ENCODE measurements at places on chromosomes 12 and 14.

- no peak for DNase-seq
Measured at GRCh38 chr14:94612580-94613554, 676 bp downstream of the SERPINA3 start.

GRCh38 chr12:15963271-15963670 is 52.1 kb downstream of the DERA start:
- DNase-seq = no peak

GRCh38 chr12:68977335-68977734 is 44.4 kb upstream of the CPM start:
- DNase-seq = no peak

DNA sequence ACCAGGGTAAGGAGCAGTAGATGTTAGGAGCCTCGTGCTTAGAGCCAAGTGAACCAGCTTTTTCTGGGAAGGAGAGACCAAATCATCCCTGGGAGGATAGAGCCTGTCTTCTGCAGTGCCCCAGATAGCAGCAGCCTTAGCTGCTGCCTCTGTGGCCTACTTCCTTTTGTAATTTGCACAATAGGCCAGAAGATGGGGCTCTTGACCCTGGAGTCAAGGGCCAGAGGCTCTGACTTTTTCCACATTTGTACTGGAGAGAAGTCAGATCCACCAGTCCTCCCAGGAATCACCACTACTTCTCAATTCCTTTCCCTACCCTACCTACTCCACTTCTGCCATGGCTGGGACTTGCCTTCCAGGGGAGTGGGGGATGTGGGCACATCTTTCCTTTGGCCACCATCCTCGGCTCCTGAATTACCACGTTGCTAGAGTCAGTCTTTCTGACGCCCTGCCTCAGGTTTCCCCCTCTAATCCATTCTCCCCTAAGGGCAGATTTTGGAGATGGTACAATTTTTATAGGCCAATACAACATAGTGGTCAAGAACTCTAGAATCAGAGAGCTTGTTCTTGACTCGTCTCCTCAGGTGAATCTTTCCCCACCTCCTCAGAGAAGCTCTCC is 3.3 kb upstream of the SLC4A8 start:
- DNase-seq = peak; percentile 30

DNA sequence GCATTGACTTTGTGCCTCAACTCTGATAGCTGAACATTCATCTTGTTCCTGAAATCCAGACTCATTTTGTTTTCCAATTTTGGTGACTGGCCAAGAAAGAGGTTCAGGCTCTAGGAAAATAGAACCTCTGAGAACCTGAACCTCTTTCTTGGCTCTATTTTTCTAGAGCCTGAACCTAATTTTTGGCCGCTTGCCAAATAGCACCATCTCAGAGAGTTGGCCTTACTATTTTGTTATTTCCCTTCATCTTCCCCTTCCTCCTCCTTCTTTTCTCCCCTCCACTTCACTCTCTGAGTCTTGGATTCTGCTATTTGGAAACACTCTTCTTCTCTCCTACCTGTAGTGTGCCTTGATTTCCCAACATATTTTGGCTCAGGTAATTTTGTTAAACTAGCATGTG is 114.4 kb upstream of the CNTN1 start:
- DNase-seq = no peak

DNA sequence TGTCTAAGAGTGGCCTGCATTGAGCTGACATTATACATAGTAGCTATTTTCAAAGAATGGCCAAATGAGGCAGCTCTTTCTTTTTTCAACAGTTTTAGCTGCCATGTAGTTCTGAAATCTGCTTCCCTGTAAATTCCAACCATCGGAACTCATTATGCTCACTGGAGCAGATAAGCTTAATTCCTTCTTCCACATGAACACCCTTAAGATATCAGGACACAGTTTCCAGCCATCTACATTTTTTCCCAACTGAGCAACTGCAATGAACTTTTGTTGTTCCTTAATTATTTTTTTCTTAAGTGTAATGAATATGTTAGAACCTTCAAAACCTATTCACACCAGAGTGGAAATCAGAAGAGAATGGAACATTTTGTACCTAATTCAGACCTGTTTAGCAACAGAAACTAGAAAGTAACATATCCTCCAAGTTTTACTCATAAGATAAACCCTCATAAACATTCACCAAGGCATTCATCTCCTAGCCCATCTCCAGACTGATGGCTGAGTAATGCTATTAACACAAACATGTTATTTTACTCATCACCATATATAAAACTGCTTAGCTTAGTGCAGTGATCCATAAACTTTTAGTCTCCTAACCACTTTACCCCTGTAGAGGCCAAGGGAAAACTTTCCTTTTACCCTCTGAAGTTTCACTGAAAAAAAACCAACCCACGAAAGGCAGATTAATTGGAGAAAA is 296.1 kb upstream of the SYT1 start:
- DNase-seq = no peak

DNA sequence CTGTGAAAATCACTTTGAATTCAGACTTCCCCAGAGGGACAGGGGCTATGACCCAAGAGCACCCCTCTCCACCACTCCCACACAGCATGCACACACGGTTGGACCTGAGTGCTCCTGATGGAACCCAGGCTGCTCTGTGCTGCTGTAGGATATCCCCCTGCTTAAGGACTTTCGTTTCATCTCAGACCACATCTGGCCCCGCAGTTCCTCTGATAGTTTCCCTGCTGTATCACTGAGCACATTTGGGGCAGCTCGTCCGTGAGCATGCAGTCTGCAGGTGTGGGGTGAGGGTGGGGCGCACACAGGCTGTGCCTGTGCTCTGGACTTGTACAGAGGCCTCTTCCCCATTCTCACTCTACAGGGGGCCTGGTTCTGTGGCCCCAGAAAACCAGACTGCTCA is 345.2 kb upstream of the FKBP4 start:
- no peak for DNase-seq

DNA sequence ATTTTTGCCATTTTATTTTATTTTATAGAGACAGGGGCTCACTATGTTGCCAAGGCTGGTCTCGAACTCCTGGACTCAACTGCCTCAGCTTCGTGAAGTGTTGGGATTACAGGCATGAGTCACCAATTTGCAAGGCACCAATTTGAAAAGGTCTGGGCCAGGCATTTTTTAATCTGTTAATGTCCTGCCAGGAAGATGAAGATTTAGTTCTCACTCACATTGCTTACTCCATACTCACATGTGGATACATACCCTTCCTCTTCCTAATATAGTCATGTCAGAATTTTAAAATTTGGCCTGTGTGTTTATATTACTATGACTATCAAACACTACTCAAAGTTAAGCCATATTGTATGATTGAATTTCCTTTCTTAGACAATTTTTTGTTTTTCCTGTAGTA is 15.3 kb upstream of the EML1 start:
- DNase-seq = no peak

- DNase-seq = no peak
Measured at GRCh38 chr14:69591317-69591716, 16.6 kb upstream of the CCDC177 start.

DNA sequence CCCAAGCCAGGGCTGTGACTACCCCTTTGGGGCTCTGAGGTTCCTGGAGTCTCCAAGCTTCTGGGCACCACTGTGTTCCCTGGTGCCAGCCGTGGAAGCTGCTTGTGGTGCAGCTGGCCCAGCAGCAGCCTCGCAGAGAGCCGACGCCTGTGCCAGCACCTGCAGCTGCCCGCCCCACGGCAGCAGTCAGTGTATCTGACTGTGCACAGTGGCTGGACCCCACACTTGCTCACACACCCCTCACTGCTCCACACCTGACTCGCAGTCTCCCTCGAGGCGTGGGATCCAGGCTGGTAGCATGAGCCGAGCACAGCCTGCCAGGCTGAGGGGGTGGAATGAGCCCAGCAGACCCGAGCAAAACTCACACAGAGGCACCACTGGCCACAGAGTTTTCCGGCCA is 325.2 kb downstream of the PCNX1 start:
- DNase-seq = no peak

DNA sequence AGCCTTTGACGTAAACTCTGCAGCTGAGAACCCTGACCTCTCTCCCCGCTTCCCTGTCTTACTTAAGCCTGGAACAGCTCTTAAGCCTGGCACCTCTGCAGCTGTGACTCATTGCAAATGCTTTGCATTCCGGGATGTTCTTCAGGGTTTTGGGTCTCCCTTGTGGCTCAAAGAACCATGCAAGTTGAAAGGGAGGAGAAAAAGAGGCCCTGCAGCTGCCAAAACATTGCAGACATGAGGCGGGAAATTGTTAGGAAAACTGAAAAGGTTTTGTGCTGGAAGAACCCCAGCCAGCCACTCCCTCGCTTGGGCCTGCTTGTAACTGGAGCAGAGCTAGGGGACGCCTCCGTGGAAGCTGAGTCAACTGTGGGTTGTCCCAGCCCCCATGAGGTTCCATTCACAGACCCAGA is 60.2 kb upstream of the FERMT2 start:
- DNase-seq = no peak

- DNase-seq = no peak
Measured at GRCh38 chr12:51391283-51392123, at the start of gene GALNT6. GALNT6 (minus strand) TSS chr12:51391406; CDS start chr12:51379781, 11,625 bp downstream.

DNA sequence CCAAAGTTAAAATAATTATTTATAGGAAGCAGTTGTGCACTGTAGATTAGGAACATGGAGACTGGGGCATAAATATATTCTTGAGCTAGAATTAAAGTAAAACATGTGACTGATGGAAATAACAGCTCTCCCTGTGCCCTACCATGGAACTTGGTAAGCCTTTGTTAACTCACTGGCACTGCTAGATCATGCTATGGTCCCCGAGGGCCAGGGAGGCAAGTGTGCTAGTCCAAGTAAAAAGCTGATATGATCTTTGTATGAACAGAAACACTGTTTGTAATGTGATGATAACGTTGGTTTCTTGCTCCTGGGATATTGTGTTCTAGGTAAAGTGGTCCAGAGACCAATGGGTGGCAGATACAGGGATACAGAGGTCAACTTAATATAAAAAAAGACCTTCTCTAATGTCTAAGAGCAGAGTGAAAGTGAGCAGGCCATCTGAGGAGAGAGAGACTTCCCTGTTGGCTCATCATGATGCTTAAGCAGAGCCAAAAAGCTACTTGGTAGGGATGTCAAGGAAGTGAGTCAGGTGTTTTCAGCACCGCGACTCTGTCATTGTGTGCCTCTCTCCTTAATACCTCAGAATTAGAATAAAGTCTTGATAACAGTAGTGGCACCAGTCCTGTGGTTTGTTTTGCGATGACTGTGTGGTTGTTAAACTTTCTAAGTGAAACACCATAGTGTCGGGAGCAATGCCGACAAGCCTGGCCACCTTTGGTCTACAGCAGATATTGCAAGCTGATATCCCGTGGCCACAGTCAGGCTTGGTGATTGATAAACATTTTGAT is 27.6 kb downstream of the BICD1 start:
- DNase-seq = no peak

DNA sequence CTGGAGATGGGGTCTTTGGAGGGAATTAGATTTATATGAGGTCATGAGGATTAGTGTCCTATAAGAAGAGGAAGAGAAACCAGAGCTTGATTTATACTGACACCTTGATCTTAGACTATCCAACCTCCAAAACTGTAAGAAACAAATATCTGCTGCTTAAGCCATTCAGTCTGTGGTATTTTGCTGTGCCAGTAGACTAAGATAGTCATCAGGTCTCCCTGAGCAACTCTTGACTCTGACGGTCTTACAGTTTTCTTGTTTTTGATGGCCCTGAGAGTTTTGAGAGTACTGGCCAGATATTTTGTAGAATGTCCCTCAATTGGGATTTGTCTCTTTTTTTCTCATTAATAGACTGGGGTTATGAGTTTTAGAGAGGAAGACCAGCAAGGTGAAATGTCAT is 51.7 kb downstream of the TSHR start:
- DNase-seq = no peak

DNA sequence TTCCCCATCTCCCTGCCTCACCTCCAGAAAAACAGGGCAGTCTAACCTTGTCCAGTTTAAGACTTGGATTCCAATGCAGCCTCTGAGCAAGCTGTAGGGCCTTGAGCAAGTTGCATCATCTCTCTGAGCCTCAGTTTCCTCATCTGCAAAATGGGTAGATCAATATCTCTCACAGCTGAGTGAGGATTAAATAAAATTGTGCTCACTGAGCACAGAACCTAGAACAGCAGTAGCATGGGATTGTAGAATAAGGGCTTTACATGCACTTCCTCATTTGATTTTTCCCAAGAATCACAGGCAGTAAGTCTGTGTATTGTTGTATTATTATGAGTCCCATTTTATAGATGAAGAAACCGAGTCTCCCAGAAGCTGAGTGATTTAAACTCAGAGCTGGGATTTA is 2.0 kb downstream of the DTX1 start:
- DNase-seq = no peak

- DNase-seq = peak; percentile 74
Measured at GRCh38 chr14:70707138-70708038, 65.7 kb downstream of the TTC9 start.

DNA sequence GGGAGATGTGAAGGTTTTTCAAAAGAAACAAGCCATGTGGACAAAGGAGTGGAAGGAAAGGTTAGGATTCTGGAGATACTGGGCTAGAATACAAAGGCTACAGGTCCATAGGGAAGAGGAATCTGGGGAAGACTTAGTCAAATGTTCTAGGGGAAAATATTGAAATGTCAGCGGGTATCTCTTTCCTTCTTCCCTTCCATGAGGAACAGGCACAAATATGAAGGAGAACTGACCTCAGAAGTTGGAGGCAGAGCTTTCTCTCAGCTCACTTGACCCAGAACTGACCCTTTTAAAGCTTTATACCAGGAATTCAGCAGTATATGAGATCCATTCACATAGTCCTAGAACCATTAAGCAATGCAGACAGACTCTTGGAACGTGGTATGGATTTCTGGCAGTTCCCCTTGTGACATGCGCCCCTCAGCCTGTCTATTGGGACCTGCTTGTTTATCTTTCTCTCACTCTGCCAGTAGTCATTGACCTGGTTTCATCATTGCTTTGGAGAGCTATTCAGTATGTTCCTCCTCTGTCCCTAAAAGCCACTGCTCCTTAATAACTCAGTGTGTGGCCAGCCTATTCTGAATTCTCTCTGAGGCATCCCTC is 43.0 kb upstream of the GSG1 start:
- peak; percentile 14 for DNase-seq

DNA sequence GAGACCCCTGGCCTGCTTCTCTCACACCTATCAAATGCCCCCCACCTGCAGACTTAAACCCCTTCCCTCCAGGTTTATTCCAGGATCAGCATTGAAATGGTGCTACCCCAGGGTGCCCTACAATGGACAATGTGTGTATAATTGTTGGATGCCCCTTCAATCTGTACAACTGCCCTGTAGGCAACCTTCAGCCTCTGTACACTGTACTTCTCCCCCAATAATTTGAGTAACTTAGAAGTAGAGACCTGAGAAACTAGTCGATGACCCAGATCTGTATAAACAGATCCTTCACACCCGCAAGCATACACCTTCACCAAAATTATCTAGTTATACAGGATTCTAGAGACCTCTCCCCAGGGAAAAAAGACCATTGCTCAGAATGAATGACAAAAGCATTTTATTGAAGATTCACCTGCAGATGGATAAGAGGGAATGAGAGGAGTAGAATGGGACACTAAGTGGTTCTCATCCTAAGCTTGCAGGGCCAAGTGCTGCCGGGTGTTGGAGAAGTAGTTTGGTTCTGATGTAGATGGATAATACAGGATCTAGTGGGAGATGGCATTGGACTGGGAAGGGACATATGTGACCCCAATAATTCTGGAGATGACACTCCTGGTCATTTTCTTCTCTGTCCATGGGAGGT is 7.6 kb downstream of the KRT4 start:
- no peak for DNase-seq

Measured in inflammatory macrophage treated with lipopolysaccharide for 1 hour (primary cell).